ENCODE measurements at places on chromosomes 11 and 22.

DNA sequence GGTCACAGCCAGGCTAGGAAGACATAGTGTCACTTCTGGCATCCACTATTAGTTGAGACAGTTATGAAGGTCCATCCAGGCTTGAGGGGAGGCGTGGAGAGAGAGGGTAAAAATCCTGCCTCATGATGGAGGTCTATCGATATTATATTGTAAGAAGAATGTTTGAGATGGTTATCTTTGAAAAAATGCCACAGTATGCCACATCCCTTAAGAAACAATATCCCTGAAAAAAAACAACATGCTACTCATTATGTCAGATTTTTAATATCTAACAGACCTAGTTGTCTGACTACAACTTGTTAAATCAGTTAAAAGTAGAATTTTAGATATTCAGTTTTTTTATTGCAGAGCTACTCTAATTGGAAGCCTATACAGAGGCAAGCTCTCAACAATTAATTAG, 121.7 kb upstream of the SLC5A12 start:
- no peak for DNase-seq

DNA sequence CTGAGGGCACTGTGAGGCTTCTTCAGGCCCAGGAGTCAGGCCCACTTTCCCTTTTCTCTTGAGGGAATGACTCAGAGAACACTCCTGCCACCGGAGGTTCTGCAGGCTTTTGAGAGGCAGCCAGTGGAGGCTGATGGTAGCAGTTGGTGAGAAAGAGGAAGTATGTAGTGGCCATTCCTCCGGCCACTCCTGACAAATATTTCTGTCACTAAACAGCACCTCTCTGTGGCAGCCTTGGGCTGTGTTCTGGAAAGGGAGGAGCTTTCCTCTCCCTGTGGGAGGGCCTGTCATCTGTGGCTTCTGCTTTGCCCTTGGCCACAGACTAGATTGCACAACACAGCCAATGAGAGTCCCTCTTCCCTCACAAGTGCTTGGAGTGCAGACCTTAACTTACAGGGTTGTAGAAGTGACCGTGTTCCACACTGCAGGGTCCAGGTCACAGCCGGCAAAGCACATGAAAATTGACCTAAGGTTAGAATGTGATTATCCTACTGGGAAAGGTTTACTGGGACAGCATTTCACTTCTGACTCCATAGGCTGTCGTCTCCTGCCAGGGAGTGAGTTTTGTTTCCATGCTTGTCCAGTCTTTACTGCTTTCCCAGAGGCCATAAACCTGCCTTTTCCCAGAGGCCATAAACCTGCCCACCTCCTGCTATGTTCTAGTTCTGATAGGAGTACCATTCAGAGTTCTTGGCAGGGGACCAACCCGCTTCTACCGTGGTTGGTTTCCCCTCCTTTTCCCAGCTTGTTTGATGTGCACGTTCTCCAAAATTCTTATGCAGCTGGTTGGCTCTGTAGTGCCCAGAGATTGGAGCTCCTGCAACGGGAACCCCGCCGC, 33.3 kb downstream of the MARK2 start:
- peak; percentile 50 for DNase-seq

DNA sequence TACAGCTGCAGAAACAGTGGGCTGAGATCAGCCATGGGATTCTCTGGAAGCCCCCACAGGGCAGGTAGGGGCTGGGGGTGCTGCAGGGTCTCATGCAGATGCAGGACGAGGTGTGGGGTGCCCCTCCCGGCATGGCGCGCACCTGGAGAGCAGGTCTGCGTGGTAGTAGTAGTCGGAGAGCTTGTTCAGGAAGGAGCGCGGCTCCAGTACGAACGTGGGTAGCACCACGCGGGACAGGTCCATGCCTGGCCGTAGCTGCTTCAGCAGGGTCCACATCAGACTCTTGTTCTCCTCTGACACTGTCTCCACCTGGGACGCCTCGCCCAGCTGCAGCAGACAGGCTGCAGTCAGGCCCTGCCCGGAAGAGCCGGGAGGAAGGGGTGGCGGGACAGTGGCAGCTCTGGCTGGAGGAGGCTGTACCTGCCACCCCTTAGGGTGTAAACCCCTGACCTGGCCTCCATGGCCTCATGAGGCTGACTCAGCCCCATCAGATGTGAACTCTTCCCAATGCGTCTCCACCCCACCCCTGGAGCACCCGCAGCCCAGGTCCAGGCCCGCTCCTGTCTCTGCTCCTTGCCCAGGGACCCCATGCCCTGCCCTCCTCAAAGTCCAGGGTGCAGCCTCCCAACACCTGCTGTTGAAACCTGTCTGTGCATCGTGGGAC, 47.0 kb upstream of the CARS1 start:
- no peak for DNase-seq

DNA sequence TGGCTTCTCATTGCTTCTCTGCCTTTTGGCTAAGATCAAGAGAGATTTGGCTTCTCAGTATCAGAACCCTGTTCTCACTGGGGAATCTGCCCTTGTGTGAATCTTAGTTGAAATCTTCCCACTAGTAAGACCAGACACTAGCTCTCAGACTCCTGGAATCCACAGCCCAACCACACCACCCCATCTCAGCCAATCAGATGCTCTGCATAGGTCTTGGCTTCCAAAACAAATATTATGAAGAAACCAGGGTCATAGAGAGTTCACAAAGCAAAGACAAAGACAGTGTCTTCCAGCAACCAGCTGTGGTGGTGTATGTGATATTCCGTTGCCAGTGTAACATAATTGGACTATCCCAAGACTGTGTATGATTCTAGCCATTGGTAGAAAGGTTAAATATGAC, 5.4 kb downstream of the OR8B12 start:
- DNase-seq, result no peak

- peak; percentile 42 for DNase-seq
These were observed 5.3 kb downstream of the ADA2 start for GRCh38 chr22:17213976-17214375.

DNA sequence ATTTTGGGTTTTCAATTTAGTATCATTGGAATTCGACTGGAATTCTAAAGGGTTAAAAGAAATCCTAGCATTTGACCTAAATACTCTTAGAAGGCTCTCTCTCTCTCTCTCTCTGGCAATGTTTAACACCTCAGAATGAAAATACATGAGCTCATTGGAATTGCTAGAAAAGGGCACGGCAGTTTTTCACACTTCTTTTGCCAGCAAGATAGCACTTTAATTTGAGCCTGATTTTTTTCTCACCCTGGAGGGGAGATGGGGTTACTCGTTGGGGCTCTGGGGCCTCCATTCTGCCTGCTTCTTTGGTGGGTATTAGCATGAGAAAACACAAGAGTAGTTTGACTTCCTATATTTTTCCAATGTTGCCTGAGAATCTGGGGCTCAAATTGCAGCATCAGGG, 22.8 kb upstream of the CLMP start:
- no peak for DNase-seq

DNA sequence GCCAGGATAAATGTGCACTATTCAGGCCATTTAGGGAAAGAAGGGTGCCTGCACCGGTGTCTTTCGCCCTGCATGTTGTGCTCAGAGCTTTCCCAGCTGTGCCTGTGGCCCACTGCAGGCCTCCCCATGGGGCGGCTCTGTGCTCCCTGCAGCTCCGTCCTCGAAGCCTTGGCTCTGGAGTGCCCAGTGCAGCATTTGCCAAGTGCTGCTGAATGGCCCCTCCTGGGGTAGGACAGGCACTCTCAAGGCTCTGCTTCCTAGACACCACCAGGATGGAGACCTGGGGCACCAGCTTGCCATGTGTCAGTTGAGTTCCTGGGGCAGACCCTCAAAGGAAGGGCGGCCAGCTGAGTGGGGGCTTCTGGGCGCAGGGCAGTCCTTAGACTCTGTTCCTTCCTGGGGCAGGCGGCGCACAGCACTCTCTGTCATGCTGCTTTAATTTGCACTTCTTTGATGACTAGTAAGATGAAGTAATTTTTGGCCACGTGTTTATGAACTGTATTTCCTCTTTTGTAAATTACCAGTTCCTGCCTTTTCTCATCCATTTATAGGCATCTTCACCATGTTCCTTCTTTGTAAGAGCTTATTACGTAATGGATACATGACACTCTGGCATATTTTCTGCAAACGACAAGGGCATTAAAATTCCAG, 32.1 kb upstream of the GNB1L start:
- peak; percentile 46 for DNase-seq

DNA sequence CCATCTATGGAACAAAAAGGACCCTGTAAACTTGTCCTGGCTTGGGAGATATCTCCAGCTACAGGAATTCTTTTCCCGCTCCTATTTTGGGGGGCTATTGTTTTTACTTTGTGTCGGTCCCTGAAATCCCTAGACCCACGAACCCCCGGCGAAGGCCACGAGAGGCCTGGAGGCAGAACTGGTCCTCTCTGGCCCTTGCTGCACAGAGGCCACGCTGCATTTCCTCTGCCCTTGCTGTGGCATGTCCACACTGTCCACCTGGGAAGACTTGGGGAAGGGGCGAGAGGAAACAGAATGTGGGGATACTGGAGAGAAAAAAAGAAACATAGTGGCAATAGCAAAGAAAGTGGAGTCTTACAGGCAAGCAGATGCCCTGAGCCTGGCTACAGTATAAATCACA, 2.3 kb upstream of the ANO1 start:
- no peak for DNase-seq

GRCh38 chr11:35622070-35622469, 3.8 kb downstream of the FJX1 start:
- no peak for DNase-seq

- DNase-seq, result no peak
These were observed 134.8 kb downstream of the TBC1D22A start for GRCh38 chr22:46897246-46897623.

GRCh38 chr22:24007253-24008021, 2.2 kb upstream of the GSTT4 start:
- DNase-seq, result no peak

DNA sequence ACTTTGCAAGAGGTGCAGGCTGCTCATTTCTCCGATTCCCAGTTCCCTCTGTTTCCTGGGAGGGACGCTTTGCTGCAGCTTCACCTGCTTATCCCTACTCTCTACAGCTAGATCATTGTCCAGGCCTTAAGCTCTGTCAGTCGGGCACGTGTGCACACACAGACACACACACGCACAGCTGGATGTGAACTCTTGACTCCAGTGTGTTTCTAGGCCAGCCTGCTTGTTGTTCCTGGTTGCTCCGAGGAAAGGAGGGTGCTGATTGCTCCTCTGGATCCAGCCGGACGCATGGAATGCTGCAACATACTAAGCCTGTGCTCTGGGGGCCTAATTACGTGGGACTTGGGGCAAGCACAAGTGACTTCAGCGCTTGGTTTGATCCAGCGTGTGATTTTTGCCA, 19.7 kb downstream of the ZNRF3 start:
- DNase-seq, result no peak

DNA sequence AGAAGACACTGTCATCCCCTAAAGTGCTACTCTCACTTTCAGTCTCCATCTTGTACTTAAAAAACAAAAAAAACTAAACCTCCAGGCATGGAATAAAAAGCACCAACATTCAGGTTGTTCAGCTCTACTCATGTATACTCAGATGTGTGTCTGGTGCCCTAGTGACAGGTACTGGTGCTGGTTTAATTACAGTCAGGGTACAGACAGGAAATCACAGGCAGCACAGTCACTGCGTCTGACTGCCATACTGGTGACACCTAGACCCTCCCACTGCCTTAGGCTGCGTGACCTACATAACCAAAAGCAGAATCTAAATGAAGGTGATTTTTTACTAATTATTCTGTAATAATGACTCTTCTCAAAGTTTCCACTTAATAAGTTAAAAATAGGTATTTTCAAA, at the start of gene ARHGAP32:
TSS of gene ARHGAP32 (minus strand) at position 176 of the 400 bp plus-strand sequence. CDS start at position 49, 127 bp downstream.
- DNase-seq, result no peak

DNA sequence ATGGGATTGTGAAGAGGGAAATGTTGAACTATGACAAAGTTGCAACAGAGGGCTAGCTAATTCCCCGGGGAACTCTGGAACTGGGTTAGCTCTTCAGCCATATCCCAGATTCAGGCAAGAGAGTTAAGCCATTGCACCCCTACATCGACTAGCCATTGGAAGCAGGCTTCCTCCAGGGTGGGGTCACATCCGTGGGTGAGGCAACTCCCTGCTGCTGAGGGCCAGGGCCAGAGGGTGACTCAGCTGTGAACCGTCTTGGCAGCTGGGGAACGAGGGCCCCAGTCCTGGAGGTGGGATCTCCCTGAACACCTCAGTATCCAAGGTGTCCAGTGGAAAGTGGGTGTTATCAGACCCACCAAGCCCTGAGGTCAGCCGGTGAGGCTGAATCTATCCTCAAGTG, 41.1 kb downstream of the RPS6KA4 start:
- DNase-seq, result no peak

- DNase-seq, result no peak
These were observed 883 bp upstream of the AIFM3 start for GRCh38 chr22:20965888-20966855.
